ENCODE measurements at places on chromosomes 1 and 21.

- DNase-seq = no peak
These were observed 156.2 kb downstream of the TNFSF18 start for GRCh38 chr1:172894349-172895049.

GRCh38 chr1:194067772-194068171, 881.4 kb upstream of the B3GALT2 start:
- DNase-seq = peak; percentile 36

DNA sequence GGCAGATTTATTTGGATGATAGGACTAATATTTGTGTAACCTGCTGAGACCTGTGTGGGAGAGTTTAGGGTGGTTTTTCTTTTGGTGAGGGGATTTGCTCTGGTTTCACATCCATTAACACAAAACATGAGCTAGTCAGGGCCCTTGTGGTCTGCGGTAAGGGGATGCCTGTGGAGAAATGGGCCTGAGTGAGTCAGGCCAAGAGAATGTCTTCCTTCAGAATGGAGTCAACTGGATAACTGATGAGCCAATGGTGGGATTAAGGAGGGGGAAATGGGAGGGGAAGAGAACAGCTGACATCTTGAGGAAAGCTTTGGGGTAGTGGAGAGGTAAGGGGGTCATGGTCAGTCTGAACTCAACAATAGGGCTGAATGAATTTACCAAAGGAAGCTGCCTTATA, 13.9 kb downstream of the WNT2B start:
- DNase-seq = peak; percentile 97

DNA sequence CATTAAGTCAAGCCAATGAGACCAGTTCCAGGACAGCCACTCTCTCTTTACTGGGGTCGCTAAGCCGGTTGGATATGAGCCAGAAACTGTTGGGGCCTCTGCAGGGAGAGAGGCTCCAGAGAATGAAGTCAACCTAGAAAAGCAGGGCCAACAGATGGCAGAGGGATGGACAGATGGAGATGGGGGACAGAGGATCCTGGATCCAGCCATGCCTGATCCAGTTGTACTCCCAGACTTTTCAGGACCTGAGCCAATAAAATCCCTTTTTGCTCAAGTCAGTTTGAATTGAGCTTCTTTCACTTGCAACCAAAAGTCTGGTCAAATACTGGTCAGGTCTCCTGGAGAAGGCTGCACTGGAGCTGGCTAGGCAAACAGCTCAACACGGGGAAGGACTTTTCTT, 2.2 kb downstream of the DHCR24 start:
- no peak for DNase-seq

DNA sequence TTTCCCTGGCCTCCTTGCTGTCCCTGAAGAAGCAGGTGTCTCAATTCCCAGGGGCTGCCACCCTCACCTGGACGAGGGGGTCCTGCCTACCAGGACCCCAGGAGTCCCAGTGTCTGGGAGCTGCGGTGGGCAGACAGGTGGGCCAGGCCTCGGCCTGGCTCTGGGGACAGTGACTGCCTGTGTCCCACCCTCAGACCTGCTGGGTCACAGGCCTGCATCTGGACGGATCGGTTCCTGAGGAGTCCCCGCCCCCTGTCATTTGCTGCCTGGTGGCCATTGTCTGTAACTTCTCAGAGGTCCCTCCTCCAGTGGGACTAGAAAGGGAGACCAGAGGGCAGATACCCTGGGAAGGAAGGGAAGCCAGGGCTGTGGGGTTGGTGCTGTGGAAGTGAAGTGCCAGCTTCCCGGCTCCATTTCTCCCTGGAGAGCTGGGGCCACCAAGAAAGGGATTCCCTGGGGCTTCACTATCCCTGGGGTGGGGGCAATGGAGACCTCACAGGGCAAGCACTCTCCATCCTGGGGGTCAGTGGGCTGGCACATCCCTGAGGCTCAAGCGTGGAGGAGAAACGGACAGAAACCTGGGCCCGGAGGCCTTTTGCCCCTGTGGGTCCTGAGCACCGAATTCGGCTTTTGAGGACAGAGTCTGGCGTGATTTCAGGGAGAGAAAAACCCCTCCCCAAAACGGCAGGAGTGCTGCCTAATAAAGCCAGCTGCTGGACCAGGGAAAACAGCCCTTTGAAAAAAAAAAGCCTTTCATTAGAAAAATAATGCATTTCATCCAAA, 157.3 kb downstream of the PEX14 start:
- no peak for DNase-seq

GRCh38 chr1:228181645-228182034, 16.0 kb downstream of the IBA57 start:
- no peak for DNase-seq

DNA sequence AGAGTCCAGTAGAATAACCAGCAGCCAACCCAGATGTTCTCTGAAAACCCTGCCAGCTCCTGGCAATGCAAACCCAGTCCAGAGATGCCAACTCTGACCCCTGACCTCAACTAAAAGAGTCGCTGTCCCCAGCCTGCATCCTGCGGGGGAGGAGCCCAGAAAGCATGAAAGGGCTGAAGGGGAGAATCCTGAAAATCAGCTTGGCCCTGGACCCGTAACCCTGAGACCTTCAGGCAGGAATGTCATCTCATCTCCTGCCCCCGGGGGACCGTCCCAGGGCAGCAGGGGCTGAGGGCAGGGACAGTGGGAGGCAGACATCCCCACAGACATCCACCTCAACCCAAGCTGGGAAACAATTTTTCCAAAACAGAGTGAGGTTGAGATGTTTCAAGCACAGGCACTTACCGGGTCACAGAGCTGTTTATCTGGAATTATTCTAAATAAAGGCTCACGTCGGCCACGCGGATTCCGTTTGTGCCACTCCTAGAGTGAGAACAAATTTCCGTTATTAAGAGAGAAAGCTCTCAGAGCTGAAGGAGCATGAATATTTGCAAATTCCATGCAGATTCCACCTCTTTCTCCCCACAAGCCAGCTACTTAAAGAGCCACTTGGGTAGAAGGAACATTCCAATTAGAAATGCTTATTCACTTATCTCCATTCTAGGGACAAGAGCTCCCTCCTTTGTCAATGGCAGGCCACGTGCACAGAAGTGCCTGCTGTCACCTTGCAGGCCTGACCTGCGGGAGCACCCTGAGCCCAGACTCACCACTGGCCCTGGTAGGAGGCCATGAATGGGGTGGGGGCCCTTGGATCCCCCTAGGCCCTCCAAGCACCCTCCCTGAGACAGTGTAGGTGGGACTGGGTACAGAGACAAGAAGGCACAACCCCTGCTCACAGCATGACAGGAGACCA, 240.1 kb downstream of the NPHP4 start:
- no peak for DNase-seq

DNA sequence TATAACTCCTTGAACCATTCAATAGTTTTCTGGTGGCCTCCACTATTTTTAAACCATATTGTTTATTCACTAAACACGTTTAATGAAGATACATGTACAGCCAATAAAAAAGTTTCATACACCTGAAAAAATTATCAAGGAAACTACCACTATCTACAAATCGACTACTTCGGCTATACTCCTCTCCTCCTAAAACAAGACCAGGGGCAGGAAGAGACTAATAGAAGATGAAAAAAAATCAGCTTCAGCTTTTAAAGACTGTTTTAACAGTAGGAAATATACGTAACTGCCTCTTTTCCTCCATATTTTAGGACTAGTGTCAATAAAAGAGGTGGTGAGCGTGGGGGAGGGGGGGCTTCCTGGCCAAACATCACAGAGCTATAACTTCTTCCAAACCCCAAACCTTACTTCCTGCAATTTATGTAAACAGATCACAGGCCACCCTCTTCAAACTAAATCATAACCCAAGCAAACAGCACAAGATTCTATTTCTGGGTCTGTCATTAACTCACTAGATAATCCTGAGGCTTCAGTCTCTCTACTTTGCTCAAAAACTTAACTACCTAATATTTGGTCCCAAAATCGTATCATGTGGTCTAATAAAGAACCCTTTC, 15.1 kb downstream of the FOXJ3 start:
- DNase-seq = no peak

- peak; percentile 79 for DNase-seq
These were observed 704.5 kb upstream of the ADGRL4 start for GRCh38 chr1:79711001-79711431.

DNA sequence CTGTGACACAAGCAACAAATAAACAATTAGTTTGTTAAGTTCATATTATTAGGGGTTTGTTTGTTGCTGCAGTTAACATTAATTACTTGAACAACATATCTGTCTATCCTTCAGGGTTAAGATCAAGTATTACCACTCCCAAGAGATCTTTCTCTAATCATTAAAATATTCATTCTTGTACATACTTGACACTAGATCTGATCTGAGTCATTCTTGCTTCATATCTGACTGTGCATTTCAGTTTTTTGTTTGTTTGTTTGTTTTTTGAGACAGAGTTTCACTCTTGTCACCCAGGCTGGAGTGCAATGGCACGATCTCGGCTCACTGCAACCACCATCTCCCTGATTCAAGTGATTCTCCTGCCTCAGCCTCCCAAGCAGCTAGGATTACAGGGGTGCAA, 613.3 kb upstream of the PLXNA2 start:
- no peak for DNase-seq

GRCh38 chr21:41878831-41879189, 334 bp downstream of the PRDM15 start:
- DNase-seq = peak; percentile 85

- DNase-seq = no peak
These were observed 6.9 kb downstream of the CD1B start for GRCh38 chr1:158324395-158324794.

- DNase-seq = peak; percentile 100
These were observed 305.4 kb upstream of the PTBP2 start for GRCh38 chr1:96416111-96416595.

GRCh38 chr1:224503161-224504118, 68.8 kb upstream of the WDR26 start:
- DNase-seq = peak; percentile 86

- no peak for DNase-seq
These were observed 38.2 kb upstream of the CSF3R start for GRCh38 chr1:36520771-36521420.

DNA sequence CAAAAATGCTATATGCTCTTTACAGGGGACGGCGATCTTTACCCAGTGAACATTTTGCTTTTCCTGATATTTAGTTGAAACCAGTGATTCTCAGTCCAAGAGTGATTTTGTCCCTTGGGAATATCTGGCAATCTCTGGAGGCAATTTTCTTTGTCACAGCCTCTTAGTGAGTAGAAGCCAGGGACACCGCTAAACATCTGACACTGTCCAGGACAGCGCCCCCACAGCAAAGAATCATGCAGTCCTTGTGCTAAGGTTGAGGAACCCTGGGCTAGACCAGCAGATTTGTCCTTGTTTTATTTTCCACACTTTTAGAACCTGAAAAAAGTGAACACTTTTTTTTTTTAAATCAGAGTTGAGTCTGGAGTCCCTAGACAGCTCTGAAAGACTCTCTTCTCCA, 13.1 kb downstream of the EVA1C start:
- DNase-seq = no peak

- no peak for DNase-seq
These were observed 63.4 kb downstream of the TRIM11 start for GRCh38 chr1:228343191-228343661.

DNA sequence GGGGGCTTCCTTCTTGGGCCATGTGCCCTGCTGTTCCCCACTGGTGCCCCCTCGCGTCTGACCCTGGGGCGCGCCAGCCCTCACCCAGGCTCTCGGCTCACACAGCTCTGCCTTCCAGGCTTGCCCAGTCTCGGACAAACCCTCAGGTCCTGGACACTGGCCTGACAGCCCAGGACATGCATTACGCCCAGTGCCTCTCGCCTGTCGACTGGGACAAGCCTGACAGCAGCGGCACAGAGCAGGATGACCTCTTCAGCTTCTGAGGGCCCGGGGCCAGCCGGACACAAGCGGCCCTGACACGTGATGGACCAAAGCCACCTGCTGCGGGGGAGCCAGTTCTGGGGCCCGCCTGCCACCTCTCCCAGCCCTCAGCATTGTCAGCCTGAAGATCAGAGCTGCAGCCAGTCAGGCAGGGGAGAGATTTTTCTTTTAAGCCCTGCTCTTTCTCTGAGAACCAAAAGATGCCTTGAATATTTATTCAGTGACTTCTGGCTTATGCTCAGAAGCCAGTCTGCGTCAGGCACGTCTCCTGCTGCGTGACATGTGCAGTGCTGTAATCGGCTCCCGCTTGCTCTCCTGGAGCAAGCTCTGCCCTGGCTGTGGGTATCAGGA, 23.4 kb downstream of the LDLRAP1 start:
- DNase-seq = peak; percentile 81

Data from astrocyte (in vitro differentiated cells and primary cell).